ENCODE measurements at places on chromosomes 5 and 9.

GRCh38 chr9:109382182-109382581 lies 61.3 kb upstream of the EPB41L4B start:
- DNase-seq, result no peak

- no peak for DNase-seq
Observed at GRCh38 chr5:64836190-64836755, 67.5 kb downstream of the CWC27 start.

GRCh38 chr9:76558465-76558864 lies 99.5 kb downstream of the GCNT1 start:
- DNase-seq, result no peak

GRCh38 chr5:57408714-57409113 lies 73.9 kb downstream of the ACTBL2 start:
- no peak for DNase-seq

GRCh38 chr9:128714586-128715435 lies 9.1 kb downstream of the ZDHHC12 start:
- no peak for DNase-seq

DNA sequence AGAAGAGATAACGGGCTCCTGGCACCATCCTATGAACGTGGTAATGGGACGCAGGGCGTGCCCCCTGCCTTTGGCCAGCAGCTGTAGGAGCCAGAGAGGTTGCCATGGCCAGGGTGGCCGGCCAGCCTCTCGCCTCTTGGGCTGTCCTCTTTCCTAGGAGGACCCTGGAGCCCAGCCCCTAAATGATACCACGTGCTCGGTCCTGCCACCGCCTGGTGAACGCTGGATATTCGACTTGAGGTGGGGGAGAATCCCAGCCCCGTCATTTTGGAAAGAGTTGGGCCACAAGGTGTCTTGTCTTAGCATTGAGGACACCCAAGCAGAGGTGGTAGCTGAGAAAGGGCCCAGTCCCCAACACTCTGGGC lies 391 bp upstream of the NRG2 start:
- no peak for DNase-seq

DNA sequence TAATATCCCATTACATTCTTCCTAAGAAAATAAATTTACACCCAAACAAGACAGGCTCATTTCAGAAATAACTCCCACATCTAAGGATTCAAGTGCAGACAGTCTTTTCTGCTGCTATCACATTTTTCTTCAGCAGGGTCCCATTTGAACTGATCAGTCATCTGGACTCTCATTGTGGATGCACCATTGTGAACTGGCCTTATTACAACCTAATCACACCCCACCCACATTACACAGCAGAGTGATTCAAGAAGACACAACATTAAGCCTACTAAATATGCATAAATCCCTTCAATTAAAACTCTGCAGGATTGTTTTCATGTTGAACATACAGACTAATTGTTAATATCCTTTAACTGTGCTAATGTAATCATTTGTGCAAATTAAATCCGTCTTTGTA lies 146.2 kb downstream of the CDH12 start:
- DNase-seq, result no peak

DNA sequence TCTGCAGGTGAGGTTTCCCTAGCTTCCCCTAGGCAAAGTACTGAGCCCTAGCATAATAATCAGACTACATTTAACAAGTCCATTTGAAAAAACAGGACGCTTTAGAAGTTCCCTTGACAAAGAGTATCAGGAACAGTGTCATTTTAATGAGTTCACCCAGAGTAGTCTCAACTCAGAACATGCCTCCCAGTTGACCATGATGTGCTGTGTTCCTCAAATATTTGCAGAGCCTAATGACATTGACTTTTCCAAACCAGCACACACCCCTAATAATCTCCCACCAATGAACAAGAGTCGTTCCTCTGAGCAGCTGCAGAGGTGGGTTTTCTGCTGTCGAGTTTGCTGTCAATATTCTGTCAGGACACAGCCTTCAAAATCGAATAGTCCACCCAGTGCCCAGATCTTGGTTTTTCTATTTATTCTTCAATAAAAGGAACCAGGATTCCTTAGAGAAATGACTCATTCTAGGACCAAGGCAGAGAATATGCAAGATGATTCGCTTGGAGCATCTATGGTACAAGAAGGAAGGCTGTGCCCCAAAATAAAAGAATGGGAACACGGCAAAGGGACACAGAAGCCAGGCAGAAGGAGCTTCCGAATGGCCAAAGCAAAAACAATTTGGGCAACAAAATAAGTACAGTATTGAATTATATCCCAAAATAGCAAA lies 57.6 kb downstream of the OTULIN start:
- no peak for DNase-seq

DNA sequence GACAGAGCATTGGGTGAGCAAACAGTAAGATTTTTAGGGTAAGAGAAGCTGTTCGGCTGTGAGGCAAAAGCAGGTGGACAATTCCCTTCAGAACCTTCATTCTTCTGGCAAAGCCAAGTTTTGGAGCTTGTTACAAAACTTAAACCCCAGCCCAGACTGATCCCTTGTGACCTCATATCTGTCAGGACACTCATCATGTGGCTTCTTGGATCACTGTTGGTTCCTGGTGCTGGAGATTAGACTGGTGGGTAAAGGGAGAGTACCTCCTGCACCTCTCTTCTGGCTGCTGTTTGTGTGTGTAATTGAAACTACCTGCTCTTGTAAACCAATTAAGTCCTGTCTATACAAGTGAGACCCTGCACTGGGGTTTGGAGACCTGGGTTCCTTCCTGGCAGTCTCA lies 21.0 kb downstream of the LARP1 start:
- no peak for DNase-seq

- no peak for DNase-seq
Observed at GRCh38 chr5:90854169-90854568, 295.6 kb downstream of the ADGRV1 start.

GRCh38 chr5:68648944-68649857 lies 433.6 kb downstream of the PIK3R1 start:
- no peak for DNase-seq

GRCh38 chr5:149429839-149430721 lies 51.0 kb upstream of the IL17B start:
- DNase-seq, result no peak

Measured in effector CD8-positive, alpha-beta T cell (primary cell).